EH (cell line): ENCODE measurements at places on chromosomes 11 and 22.
A peak's percentile ranks its signal among the peaks of the same experiment; 100 is the strongest.

DNA sequence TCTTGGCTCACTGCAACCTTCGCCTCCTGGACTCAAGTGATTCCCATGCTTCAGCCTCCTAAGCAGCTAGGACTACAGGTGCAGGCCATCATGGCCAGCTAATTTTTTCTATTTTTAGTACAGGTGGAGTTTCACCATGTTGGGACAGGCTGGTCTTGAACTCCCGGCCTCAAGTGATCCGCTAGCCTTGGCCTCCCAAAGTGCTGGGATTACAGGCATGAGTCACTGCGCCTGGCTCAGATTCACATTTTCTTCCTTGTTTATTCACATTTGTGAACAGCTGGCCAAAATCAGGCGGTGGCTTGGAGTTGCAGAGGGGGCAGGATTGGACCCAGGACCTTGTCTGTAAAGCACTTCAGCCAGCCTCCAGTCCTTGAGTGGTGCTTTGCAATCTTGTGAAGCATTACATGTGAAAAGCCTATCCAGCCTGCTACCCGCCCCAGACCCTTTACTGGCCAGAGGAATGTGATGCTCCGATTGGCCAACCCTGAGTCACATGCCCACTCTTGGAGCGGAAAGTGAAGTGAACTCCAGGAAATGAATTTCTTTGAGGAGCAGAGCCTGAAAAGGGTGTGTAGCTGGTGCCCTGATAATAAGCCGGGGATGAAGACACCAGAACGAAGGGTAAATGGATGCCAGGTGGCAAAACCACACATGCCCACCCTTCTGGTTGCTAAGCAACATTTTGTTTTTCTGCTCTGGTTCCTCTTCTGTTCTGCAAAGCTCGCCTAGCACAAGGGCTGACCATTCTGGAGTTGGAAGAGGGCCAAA, 62.6 kb upstream of the PTPRJ start:
- DNase-seq, result peak; percentile 87

DNA sequence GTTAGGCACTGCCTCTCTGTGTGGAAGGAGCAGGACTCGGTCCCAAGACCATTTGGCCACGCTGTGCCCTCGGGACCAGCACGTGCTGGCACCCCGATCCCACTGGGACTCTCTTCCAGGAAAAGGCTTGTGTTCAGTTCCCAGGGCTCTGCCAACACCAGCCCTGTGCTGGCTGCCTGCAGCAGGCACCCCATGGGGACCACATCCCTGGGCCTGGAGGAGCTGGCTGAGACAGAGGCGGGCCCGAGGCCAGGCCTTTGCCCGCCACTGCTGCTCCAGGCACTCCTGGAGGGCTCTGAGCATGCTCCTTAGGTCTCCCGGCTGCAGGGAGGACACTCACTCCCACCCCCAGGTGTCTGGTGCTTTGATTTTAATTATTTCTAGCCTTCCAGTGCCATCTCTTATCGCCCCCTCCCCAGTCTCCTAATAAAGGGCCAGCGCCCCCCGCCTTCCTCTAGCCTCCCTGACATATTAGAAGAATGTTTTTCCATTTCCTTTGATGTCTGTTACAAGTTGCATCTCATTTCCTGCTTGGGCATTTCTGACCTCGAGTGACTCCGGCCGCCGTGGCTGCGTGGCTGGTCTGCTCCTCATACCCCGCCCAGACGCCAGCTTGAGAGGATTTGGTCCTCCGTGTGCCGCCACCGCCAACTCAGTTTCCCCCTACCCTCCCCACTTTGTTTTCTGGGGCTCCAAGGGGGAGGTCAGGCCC, 14.4 kb downstream of the CDKN1C start:
- no peak for DNase-seq

DNA sequence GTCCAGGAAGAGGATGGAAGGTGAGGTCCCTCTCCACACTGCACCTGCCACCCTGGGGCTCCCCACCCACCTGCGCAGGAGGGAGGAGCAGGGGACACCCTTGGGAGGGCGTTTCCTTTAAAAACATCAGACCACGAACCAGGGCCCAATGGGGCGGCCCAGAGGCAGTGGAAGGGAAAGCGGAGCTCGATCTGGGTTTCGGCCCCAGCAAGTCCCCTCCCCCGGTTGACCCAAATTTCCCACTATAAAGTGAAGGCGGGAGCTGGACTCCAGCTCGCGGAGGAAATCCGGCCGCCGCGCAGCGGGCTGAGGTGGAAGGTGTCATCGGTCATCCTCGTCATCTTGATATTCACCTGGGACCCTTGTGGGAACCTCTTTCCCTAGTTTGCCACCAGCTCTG, 99.3 kb downstream of the WNT7B start:
- DNase-seq, result no peak

DNA sequence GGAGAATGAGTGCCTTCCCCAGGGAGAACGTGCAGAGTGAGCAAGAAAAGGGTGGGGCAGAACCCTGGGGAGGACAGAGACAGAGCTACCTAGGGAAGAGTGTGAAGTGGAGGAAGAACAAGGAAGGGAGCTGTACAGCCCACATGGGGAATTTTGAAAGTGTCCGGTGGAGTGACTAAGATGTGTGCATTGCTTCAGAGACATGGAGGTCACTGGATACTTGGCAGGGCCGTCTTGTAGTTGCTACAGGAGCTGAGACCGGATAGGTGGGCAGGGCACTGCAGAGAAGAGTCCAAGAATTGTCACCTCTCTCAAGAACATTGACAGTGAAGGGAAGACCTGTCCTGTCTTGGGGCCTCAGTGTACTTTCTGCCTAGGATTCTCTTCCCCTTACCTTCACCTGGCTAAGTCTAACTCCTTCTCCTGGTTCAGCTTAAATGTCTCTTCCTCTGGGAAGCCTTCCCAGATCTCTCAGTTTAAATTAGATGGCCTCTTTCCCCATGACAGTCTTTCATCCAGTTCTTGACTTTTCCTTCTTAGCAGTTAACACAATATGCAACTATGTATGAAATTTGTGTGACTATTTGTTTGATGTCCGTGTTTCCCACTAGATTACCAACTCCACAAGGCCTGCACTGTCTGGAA, 9.2 kb upstream of the P2RY6 start:
- peak; percentile 57 for DNase-seq

DNA sequence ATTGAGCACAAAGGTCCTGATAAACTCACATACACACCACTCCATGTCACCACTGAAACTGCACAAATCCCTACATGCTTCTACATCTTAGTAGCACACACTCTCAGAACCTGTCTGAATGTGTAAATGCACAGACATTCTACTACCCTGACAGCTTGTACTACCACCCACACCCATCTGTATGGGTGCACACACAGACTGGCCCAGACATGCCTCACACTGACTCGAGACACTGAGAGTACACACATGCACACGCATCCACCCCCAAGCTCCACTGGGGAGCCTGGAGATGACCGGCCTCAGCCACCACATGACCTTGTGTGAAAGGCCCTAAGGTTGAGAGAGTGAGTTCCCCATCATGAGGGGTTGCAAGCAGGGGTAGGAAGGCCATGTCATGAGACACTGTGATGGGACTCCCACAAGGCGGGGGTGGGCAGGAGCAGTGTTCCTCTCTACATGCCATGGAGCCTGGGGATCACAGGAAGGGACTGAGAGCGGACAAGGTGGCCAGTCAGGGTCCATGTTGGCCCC, 28.1 kb downstream of the ARAP1 start:
- DNase-seq, result no peak

GRCh38 chr11:102761646-102762238, 18.7 kb downstream of the MMP10 start:
- DNase-seq, result peak; percentile 82

DNA sequence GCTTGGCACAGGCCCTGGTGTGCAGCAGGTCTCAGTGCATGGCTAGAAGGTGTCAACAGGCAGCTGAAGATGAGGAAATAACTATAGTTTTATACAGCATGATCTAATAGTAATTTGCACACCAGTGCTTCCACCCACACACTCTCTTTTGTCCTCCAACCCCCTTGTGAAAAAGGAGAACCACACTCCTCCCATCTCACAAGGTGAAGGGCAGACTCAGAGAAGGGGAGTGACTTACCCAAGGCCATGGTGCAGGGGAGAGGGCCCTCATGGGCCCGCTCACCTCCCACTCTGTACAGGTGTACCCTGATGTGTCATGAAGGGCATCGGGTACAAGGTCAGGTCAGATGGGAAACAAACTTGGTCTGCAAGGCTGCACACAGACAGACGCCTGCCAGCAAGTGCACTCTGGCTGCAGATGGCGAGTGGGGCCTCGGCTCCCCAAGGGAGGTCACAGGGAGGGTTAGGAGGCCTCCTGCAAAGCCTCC, 53.4 kb downstream of the DGCR2 start:
- no peak for DNase-seq

DNA sequence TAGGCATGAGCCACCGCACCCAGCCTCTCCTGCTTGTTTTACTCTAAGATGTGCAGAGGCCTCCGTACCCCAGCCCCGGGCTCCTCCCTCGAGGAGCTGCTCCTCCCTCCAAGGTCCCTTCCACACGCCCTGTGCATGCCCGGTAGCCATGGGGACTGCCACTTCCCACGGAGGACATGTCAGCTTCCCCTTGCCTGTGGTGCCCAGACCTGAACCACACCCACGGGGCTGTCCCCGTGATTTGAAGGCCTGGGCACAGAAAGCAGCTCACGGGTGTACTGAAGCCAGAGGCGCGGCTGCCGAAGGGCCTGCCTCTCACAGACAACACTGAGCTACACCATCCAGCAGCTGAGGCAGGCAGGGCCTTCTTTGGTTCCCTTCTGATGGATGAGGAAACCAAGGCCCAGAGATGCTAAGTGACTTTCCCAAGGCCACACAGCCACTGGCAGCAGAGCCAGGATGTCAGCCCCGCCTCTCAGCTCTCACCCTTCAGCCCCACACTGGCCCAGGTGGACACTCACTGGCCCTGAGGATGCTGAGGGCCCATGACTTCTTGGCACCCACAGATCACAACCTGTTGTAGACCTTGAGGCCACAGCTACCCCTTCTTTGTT, 7.3 kb downstream of the INS start:
- no peak for DNase-seq

DNA sequence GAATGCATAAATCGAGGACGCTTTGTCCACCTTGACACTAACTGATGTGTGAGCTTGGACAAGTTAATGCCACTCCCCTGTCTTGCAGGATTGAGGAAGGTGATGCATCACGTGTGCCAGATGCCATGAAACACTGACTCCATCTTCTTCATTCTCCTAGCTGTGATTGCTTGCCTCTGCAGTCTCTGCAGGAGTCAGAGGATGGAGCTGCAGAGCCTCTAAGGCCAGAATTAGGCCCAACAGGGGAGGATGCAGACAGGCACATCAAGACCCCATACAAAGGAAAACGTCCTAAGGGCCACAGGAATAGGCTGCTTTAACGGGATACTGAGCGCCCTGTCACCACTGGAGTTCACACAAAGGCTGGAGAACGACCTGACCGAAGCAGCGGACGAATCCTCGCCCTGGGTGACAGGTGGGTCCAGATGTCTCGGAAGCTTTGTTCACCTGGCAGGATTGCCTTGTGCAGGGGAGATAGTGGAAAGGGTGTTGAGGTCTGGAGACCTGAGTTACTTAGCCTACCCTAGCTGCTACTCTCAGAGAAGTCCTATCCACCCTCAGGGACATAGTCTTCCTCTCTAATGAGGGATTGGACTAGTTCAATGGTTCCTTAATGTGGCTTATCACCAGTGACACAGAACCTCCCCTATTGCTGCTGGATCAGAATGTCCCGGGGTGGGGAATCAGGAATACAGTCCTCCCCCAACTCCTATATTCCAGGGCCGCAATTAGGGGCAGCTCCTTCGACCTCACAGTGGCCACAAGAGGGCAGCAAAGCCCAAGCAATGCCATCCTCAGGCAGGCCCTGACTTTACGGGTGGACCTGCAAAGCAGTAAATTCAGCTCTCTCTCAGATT, 32.4 kb downstream of the DBX1 start:
- peak; percentile 73 for DNase-seq

- DNase-seq, result peak; percentile 63
Measured at GRCh38 chr22:41699264-41700107, at the start of gene MEI1. MEI1 (plus strand) TSS chr22:41699503; CDS start chr22:41699539, 36 bp downstream.

GRCh38 chr11:12211331-12212065, 101.1 kb downstream of the MICAL2 start:
- no peak for DNase-seq

GRCh38 chr11:11178671-11179638, 174.1 kb downstream of the CSNK2A3 start:
- peak; percentile 81 for DNase-seq

- DNase-seq, result no peak
Measured at GRCh38 chr22:38832005-38832978, 11.5 kb downstream of the NPTXR start.

DNA sequence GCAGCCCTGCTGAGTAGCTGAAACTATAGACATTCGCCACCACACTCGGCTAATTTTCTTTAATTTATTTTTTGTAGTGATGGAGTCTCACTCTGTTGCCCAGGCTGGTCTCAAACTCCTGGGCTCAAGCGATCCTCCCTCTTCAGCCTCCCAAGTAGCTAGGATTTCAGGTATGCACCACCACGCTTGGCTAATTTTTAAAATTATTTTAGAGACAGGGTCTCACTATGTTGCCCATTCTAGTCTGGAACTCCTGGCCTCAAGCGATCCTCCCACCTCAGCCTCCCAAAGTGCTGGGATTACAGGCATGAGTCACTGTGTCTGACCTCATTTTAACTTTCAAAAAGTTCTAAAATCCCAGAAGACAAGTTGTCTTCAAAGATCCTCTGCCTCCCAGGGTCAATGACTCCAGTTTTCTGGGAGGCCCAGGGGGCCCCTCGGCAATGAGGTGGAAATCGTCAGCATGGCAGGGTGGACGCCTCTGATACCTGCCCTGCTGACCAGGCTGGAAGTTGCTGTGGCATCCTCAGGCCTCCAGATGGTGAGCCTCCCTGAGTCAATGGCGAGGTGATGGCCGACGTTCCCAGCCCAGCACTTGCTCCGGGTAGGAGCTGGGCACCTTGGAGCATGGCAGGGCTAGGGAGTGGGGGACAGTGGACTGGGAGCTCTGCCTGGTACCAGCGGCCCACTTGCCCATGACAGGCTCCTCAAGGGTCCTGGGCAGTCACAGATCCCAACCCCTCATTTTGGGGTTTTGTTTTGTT, 31.1 kb downstream of the RPL3 start:
- DNase-seq, result no peak

DNA sequence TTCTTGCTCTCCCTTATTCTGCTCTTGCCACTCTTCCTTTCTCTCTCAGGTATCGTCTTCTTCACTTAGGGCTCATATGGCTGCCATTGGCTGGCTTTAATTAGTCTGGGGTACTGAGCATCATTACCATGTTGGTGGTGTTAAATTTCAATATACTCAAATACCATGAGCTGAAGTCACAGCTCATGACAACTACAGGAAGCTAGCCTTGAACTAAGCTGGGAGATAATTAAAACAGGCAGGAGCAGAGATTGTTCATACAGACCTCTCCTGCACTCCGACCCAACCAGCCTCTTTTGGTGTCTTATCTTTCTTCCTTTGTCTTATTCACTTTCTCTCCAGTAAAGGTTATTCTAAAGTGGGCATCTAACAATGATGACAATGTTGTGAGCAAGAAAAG, 130.9 kb upstream of the BLID start:
- peak; percentile 50 for DNase-seq

GRCh38 chr11:122167100-122167499, 51.1 kb upstream of the BLID start:
- DNase-seq, result peak; percentile 91
